Pancreas (tissue), 10 donors: ENCODE measurements at places on chromosomes 5 and 9. TPM values are rescaled to one million over a fixed set of nuclear protein-coding genes. Genes with fewer than 3 reads are reported as not detected.

DNA sequence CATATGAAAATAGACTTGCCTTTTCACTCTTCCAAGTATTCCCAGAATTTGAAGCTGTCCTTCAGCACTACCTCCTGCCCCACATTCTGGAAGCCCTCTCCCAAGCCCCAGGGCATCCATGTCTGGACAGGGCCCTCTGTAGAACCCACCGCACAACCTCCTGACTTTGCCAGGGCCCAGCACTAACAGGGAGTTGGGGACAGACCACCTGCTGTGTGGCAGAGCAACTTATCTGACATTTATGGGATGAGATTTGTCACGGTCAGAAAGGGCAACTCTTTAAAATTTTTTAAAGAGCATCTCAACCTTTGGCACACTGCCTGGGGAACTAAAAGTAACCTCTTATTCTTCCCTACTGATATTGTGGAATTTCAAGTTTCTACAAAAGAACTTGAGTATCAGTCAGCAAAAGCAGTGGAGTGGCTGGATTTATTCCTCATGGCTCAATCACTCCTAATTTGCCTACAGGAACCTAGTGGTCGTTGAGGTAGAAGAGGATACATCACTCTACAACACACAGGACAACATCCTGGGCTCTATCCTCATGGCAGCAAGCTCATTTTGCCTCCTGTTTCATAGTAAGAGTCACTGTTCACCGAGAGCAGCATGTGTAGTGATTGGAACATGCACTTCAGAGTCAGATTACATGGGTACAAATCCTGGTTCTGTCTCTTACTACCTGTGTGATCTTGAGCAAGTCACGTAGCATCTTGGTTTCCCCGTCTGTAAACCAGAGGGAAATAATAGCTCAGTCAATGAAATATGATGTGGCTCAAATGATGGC lies 285.3 kb downstream of the ENC1 start:
- no peak for DNase-seq

DNA sequence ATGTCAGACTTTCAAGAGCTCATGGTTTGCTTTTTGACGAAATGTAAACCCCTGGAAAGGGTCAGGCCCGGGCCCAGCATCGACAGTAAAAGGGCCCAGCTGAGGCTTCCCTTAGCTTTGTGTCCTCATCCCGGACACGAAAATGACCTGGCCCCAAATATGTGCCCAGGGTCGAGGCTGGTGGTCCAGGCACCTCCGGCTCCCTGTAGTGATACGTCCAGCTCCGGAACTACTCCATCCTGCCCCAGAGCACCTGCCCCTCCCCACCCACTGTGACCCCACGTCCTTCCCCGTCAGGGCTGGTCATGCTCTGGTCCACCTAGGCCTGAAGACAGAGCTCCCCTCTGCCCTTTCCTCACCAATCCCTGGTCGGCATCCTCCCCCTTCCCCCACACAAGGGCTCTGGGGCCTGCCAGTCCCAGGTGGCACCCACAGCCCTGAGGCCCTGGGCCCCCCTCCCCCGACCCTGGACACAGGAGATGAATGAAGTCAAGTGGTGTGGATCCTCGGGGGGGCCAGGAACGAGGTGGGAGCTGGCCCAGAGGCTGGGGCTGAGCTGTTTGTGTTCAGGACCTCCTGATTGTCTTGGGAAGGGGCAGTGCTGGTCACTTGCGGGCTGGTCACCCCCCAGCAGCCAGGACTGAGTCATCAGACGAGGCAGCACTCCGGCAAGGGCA lies 6.2 kb downstream of the OBP2A start:
- DNase-seq: no peak

DNA sequence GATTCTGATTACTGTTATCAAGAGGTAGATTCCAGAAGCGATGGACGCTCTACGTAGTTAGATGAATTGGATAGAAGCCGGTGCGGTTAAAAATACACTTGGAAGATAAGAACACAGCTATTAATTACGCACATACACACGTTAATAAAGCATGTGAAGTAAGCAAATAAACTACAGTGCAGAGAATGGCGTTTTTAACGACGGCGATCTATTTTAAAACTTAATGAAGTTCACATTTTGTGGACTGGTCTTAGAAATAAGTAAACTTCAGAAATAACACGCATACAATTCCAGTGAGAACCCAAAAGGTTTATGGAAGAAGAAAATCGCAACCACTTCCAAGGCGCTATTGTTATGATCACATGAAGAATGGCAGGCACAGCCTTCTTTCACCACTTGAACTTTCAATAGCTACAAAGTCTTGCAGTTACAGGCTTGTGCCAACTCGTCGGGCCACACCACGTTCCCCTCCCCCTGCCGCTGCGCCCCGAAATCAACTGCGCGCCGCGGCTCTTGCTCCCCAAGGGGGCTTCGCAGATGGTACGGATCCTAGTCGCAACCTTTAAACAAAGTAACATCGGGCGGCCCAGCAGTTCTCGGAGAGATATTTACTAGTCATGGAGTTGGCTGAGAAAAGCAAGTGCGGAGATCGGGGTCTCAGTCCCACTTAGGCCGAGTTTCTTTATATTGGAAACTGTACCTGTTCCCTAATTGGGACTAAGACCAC lies 866 bp upstream of the SEMA6A start:
- no peak for DNase-seq

- DNase-seq: no peak
Measured at GRCh38 chr9:79902825-79903600, 331.2 kb downstream of the TLE4 start.

DNA sequence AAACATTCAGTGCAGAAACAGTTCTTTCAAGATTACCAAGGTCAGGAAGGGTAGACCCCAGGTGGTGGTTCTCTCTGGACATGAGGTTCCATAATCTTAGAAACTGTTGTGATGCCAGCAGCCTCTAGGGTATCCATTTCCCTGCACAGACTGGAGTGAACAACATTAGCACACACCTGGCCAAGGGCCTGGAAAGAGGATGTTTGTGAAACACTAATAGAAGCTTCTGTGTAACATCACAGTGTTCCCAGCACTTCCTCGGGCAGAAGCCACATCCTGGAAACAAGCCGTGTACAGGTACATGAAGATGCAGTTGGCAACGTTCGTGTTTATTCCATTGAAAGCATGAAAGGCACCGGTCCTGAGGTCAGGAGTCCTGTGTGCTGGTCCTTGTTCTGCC lies 598.2 kb upstream of the KLF4 start:
- DNase-seq: no peak

DNA sequence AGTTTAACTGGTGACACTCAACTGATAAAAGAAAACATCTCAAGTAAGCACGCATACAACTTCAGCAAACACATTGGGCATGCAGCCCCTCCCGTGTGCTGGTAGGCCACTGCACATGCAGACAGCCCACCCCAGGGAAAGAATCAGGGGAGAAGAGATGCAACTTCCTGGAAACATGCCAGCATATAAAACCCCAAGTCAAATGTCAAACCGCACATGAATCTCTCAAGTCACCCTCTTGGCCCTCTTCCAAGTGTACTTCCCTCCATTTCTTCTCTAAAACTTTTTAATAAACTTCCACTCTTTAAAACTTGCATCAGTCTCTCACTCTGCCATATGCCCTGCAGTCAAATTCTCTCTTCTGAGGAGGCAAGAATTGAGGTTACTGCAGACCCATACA lies 732.7 kb downstream of the SEMA5A start:
- DNase-seq: no peak

GRCh38 chr5:170606941-170607340 lies 103.1 kb downstream of the KCNIP1 start:
- no peak for DNase-seq

CCDC180 gene
- 2.7 TPM for total RNA-seq

TMEM215 gene
- total RNA-seq: not detected
